ENCODE measurements at places on chromosomes 16 and 17.

GRCh38 chr16:28112908-28113307, 49.4 kb upstream of the GSG1L start:
- DNase-seq: no peak

- no peak for DNase-seq
These were observed 236.4 kb downstream of the BCAS3 start for GRCh38 chr17:60914078-60914477.

DNA sequence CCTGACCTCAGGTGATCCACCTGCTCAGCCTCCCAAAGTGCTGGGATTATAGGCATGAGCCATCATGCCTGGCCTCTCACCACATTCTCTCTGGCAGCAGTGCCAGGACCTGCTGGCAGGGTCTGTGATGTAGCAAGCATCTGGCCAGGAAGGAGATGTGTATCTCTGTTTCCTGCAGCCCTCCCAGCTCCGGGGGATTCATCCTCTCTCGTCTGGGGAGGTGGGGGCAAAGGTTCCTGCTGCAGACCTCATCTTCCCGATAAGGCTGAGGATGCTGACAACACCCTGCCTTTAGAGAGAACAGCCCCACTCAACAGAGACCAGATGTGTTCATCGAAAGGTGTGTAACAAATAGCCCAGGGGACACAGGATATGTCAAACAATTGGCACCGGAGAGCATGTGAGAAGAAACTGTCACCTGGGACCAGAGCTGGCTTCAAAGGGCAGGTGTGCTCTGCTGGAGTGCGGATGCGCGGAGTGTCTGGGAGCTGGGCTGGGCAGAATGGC, 54.8 kb upstream of the SEC14L1 start:
- DNase-seq: no peak

- no peak for DNase-seq
These were observed 85.9 kb upstream of the TOB1 start for GRCh38 chr17:50952013-50952412.

- no peak for DNase-seq
These were observed 26.1 kb upstream of the MLKL start for GRCh38 chr16:74726716-74727115.

GRCh38 chr17:68737761-68738443, 136.7 kb upstream of the FAM20A start:
- no peak for DNase-seq

DNA sequence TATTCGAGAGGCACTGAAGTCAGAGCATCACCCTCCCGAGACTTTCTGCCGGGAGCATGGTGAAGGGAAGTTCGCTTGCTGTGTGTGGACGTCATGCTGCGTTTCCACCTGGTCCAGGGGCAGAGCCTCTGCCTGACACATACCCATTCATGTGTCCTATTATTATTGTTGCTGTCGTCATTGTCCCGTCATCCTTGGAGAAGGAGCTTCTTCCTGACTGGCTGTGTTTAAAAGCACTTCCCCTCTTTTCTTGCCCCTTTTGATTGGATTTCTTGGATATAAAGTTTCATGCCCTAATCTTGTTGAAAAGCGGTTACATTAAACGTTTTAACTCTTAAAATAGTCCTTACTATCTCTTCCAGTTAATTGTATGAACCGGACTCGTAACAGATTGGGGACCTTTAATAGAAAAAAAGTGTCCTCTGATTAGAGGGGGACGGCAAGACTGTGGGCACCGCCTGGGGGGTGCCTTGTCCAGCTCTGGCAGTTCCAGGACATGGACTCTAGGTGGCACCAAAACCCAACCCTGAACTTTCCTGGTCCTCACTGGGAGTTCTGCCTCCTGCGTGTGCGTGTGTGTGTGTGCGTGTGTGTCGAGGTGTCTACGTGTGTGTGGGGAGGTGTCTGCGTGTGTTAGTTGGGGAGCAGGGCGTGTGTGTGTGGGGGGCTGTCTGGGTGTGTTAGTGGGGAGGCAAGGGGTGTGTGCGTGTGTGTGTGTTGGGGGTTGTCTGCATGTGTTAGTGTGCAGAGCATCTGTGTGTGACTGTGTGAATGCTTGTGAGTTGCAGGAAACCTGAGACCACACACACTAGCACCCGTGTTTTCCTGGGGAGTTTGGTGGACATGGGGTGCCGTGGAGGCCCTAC, 133.3 kb upstream of the CIBAR2 start:
- no peak for DNase-seq

- DNase-seq: no peak
These were observed 159.1 kb downstream of the WWOX start for GRCh38 chr16:78258375-78259065.

DNA sequence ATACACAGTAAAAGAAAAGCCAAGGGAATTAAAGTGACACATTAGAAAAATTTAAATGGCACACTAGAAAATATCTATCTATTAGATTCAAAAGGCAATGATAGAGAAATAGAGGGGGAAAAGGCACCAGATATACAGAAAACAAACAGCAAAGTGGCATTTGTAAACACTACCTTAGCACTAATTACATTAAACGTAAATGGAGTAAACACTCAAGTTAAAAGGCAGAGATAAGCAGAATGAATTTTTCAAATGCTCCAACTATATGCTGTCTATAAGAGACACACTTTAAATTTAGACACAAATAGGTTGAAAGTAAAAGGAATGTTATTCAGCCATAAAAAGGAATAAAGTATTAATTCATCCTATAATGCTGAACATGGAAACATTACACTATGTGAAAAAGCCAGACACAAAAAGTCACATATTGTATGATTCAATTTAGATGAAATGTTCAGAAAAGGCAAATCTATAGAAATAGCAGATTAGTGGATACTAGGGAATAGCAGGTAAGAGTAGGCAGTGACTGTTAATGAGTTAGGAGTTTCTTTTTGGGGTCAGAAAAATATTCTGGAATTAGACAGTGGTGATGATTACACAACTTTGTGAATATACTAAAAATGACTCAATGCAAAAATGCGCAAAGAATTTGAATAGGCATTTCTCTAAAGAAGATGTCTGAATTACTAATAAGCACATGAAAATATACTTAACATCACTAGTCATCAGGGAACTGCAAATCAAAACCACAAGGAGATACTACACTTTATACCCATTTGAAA, 92.4 kb downstream of the BRIP1 start:
- DNase-seq: no peak

- DNase-seq: no peak
These were observed 173.0 kb upstream of the TOM1L1 start for GRCh38 chr17:54727624-54728023.

DNA sequence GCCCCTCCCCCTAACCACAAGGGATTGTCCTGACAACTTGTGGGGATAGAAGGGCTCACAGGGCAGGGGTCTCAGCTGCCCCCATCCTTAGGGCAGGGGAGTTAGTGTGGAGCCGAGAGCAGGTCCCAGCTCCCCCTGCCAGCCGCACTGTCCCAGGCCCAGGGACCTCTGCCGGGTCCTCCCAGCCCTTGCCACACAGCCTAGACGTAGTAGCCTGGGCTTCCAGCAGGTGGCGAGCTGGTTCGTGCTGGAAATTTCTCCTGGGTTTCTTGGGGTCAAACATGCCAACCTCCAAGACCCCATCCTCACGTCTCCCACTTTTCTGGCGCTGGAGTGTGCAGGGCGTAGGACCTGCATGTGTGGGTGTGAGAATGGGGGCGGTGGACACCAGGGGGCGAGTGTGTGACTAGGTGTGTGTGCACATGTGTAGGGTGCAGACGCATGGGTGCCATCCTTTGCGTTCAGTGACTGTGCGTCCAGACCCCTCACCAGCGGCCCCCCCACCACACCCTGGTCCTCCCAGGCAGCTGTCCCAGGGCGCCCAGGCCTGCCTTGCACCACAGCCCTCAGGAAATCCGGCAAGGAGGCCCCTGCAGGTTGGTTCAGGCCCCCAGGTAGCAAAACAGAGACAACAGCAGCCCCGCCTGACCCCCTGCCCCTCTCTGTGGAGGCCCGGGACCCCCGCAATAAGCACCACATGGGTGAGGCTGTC, 29.5 kb downstream of the SBK1 start:
- no peak for DNase-seq

DNA sequence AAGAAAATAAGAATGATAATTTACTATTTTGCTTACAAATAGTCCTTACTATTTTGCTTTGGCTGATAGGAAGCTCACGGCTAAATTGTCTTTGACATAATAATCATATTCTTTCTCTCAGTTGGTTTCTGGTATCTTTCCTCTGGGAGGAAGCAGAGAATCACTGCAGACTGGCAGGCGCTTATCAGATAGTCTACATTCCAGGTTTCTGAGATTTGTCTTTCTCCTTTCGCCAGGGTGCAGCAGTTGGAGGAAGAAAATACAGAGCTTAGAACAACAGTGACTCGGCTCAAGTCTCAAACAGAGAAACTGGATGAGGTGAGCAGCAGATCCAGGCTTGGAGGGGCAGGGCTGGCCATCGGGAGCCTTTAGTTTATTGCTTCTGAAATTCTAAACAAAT, 136.1 kb downstream of the RAB11FIP4 start:
- no peak for DNase-seq

GRCh38 chr16:69093974-69094373, 11.5 kb upstream of the HAS3 start:
- DNase-seq: no peak

- DNase-seq: no peak
These were observed 14.2 kb downstream of the SLC47A2 start for GRCh38 chr17:19702217-19702641.

- DNase-seq: no peak
These were observed 140.8 kb downstream of the HAPSTR1 start for GRCh38 chr16:9232102-9232770.

DNA sequence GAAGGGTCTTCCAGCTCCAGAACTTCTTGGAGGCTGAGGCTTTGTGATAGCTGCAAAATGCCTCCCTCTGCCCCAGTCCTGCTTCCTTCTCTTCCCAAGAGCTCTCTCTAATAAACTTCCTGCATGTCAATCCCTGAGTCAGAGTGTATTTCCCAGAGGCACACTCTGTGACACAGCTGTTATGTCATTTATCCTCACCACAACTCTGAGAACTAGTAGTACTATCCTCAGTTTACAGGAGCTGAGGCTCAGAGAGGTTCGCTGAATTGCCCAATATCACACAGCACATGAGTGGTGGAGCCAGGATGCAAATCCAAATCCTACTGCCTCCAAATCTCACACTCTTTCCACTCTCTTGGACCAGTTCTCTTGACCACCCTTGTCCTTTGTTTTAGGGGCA, 20.0 kb downstream of the UNC45B start:
- no peak for DNase-seq

- DNase-seq: no peak
These were observed 9.5 kb upstream of the ADAM11 start for GRCh38 chr17:44749076-44749979.

GRCh38 chr17:62884781-62885180, 76.7 kb upstream of the MARCHF10 start:
- DNase-seq: no peak

- no peak for DNase-seq
These were observed 60.1 kb upstream of the NUDT7 start for GRCh38 chr16:77662246-77662645.

DNA sequence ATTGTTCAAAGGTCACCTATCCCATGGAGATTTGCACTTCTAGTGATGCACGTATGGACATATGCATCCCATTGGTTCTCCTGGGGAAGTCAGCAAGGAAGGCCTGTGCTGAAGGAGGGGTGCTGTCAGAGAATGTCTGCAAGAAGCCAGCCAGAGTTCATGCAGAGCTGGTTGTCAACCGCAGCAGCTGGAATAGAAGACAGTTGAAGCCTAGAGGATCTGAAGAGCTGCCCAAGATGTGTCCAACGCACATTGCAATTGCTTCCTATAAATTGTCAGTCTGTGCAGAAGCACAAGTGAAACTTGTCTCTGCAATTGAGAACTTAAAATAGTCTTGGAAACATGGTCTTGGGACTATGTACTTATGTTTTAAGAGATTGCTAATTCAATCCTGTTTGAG, 82.1 kb upstream of the CNTNAP4 start:
- DNase-seq: no peak

GRCh38 chr17:45888392-45888791, 6.0 kb upstream of the MAPT start:
- no peak for DNase-seq

GRCh38 chr17:65532101-65532890, 29.2 kb downstream of the AXIN2 start:
- DNase-seq: no peak
